ENCODE measurements at places on chromosomes 1 and 21.

DNA sequence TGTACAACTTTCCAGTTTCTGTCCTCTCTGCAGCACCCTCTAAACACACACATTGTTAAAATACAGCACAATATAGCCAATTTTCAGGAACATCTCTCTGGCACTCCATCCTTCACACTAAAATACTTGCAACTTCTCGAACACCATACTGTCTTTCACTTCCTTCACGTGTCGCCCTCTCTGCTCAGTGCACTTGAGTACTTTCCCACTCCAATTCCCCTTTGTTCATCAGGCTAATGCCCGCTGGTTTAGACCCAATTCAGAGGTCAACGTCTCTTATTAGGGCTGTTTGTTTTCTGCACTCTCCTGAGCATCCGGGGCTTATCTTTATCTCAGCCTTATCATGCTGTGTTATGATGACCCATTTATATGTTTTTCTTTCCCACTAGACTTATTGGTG lies 238.2 kb upstream of the SGIP1 start:
- no peak for DNase-seq

DNA sequence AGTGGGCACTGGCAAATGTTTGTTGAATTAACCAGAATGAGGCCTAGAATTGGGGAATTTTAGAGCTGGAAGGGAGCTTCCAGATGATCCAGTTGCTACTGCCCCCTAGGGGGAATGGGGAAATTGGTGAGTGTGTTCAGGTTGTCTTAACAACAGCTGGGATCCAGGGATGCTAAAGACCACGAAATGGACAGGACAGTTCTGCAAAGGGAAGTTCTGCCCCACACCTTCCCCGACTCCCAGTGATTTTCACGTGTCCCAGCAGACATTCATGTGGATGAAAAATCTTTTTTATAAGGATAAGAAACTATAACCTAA lies 33.9 kb downstream of the TRIM62 start:
- DNase-seq: peak; percentile 14

GRCh38 chr1:37746806-37747205 lies 18.1 kb downstream of the EPHA10 start:
- no peak for DNase-seq

DNA sequence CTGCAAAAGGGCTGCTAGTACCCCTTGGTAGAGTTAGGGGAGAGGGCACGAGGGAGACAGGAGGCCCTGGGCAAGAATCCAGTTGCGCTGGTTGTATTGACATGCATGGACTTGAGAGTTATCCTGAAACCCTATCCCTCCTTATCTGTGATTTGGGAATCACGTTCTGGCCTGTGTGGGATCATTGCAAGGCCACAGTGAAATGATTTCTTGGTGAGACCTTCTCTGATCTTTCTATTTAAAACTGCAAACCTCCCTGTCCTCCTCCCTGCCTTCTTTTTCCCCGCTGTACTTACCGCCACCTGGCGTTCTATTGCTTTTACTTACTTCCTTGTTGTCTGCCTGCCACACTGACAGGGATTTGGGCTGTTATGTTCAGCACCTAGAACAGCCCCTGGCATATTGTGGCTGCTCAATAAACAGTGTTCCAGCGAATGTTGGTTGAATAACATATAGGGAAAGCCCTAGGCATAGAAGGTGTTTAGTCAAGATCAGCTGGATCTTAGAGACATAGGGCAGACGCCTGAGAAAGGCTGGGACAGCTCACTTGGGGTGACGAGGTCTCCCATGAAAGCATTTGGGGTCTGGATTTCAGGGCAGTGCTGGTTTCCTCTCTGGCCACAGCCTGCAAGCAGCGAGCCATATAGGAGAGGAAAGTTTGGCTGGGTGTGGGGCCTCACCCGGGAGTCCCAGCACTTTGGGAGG lies 25.6 kb downstream of the ALPL start:
- DNase-seq: peak; percentile 19

DNA sequence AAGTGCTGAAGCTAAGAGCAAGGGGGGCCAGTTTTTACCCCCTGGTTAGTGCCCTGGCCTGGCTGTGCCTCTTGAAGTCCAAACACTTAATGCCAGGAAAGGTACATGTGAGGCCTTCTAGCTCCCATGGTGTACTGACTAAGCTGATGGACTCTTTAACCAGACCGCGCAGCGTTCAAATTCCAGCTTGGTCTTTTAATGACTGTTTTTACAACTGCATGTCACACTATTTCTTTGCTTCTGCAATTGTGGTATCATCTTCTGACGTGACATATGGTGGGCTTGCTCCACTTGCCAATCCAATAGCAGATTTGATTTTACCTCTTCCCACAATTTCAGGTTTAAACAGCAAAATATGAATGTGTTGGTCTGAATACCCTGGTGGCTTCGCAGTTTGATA lies 197.3 kb downstream of the HUNK start:
- no peak for DNase-seq

DNA sequence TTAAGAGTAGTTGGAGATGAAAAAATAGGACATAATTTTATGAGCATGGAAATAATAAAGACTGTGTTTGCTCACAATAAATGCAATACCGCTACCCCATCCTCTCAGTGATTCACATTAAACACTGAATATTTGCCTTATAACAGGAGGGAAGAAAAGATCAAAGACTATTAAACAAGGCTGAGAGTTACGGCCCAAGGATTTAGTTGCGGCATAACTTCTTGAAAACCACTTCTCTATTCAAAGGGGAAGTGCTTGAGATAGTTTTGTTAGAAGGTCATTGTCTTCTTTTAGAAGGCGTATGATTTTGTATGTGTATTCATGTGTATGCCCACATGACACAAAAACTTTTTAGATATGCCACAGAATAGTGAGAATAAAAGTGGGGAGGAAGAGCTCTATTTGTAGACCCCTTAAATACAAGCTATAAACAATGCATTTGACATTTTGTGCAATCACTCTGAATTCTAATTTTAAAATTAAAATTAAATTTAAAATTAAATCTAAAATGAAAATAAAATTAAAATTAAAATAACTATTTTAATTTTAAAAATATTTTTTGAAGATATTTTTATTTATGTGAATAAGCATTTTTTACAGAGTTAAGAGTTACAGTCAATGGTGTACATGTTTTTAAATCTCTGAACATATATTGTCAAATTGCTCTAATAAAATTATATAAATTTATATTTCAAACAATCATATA lies 986.6 kb upstream of the ADAMTS5 start:
- no peak for DNase-seq

Measured in NCI-H69 (cell line).